ENCODE measurements at places on chromosomes 16 and 17. TPM values are rescaled to one million over a fixed set of nuclear protein-coding genes. Genes with fewer than 3 reads are reported as not detected.

DNA sequence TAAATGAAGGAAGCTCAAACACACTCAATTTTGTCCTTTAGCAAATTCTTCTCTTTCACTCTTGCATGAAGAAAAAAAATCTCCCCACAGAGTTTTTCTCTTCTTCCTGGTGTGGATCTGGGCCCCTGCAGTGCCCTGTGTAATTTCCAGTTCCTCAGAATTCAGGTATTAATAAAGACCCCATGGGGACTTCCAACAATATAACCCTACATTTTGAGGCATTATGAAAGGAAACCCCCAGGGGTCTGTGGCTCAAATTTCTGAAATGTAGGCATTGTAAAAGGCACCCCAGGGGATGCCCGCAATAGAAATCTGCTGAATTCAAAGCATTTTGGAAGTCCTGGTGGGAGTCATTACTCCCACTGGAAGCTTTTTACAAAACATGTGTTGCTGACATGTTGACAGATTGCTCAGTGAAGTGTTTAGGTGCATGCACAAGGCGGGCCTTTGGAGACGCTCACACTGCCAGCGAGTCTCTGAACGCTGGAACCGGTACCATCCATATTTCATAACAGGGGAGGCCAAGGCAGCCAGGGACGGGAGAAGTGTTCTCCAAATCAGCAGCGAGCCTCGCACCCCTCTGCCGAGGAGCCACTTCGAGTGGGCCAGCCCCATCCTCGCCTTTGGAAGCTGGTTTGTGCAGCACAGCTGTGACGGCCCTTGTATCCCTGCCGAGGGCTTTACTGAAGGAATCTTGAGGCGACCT, 154.0 kb downstream of the ZNF423 start:
- H3K27ac ChIP-seq: no peak overlapping the region
- H3K36me3 ChIP-seq: no peaks in the 10 kb centered on the region
- DNase-seq: no peak
- peaks cover 18% of the 10 kb centered on the region for H3K27me3 ChIP-seq
- H3K4me3 ChIP-seq: no peak overlapping the region

DNA sequence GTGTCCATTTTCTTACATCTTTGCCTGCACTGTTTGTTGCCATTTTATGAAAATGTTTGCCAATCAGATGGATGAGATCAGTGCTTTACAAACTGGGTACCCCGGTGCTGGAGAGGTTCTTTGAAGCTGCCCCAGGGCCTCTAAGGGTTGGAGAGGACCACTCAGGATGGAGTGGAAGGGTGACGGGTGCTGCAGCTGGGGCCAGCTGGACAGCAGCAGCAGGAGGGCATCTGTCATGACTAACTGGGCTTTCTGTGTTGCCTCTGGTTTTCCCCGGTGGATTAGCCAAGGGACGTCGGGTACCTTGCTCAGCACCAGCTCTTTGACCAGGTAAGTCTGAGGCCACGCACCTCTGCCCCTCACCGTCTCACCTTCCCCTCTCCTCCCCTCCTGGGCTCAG, 12.3 kb downstream of the KDM8 start:
- H3K4me3 ChIP-seq: no peak overlapping the region
- H3K4me1 ChIP-seq: peaks cover 7% of the 10 kb centered on the region
- H3K36me3 ChIP-seq: peaks cover 34% of the 10 kb centered on the region

- H3K4me3 ChIP-seq: peak within 1 kb of the TSS; percentile 83
- peaks cover 17% of the 10 kb centered on the region for H3K4me1 ChIP-seq
- no peaks in the 10 kb centered on the region for H3K27me3 ChIP-seq
- peaks cover 22% of the 10 kb centered on the region for H3K36me3 ChIP-seq
- DNase-seq: peak; percentile 97
These were observed at the start of gene NLE1 for GRCh38 chr17:35141681-35142466. TSS of gene NLE1 (minus strand) at chr17:35142303. CDS start at chr17:35142275, 28 bp downstream.

MYH1 gene
- total RNA-seq: not detected

DNA sequence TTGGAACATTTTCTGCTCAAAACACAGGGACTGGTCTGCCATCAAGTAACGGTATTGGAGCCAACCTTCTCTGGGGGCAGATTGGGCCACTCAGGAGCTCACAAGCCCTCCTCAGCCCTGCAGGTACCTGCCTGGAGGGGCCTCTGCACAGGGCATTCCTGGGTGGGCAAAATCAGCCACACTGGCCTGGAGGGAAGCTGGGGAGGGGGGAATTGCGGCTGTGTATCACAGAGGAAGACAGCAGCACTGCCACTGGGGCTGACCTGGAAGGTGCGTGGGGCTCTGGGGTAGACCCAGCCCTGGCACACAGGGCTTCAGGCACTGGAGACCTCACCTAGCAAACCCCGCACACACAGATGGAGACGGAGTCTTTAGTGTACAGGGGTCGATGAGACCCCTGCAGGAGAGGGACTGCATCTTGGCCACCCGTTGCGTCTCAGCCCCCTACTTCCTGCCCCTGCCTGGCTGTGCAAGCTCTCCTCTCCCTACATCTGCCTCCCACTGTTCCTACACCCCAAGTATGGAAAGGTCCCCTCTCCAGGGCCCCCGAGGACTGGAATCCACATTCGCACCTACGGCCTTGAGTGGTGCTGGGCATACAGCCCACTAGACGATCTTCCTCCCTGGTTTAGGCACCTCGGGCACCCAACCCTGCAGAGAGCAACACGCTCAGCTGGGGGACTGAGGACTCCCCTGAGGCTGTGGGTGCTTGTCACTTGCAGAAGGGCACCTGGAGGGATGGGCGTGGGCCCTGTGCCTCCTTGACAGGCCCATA, 7.1 kb upstream of the SRRM2 start:
- H3K4me3 ChIP-seq: no peak overlapping the region
- peaks cover 7% of the 10 kb centered on the region for H3K4me1 ChIP-seq
- no peak overlapping the region for H3K27ac ChIP-seq
- DNase-seq: no peak
- H3K27me3 ChIP-seq: no peaks in the 10 kb centered on the region
- H3K36me3 ChIP-seq: peaks cover 4% of the 10 kb centered on the region

DNA sequence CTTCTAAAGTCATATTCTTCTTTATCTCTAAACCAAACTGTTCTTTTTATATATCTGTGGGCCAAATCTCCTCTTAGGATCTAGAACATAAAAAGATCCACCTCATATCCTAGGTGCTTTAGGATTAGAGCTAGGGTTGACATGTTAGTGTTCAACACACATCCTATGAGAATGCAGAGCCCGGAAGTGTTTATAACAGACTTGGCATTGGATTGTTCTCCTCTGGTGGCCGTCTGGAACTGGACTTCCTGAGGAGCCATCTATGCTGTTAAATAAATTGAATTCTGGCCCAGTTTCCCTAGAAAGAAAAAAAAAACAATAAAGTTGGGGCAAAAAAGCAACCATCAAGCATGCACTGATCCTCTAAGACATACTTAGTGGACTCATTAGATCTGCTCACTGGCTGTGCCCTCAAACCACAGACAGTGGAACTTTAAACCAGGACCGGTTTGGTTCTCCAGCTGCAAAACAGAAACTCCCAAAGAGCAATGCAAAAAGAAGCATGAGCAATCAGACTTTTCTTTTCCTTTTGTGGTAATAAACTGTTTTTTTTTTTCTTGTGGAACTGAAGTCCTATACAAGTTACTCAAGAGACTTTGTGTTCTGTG, 182.5 kb downstream of the ZNF18 start:
- no peaks in the 10 kb centered on the region for H3K36me3 ChIP-seq
- H3K27ac ChIP-seq: no peak overlapping the region
- H3K4me1 ChIP-seq: no peaks in the 10 kb centered on the region

DNA sequence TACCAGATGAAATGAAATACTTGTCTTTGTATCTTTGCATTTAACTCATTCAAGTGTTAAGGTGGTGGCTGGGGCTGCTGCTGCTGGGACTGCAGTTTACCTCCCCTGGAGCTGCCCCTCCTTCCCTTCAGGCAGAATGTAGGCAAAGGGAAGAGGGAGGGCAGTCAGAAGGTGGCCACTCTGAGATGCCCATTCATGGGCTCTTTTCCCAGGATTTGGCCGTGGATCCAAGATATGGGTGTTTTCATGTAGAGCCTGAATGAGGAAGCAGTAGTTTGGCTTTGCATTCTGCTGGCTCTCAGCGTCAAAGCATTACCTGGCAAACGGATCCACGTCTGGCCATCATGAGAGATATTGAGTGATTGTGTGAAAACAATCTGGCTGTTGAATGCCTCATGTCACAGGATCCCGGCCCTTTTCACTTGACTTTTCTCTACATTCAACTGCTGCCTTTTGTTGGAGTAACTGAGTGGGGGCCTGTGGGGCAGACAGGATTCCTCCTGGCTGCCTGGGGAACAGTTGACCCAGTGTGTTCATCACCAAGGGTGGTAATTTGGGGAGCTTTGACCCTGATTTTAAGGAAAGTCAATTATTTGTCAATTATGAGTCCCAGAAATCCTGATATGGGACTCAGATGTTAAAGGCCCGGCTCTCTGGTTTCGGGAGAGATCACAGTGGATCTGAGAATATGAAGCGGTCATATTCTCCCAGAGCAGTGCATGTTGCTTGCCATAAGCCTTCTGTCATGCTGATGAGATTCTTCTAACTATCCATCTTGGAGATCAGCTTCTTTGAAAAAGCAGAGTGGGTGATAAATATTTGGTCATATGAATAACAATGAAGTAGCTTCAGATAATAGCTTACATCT, 236.8 kb downstream of the IRX3 start:
- no peak overlapping the region for H3K4me3 ChIP-seq
- H3K27me3 ChIP-seq: no peaks in the 10 kb centered on the region
- DNase-seq: no peak
- no peaks in the 10 kb centered on the region for H3K36me3 ChIP-seq
- no peaks in the 10 kb centered on the region for H3K4me1 ChIP-seq
- H3K27ac ChIP-seq: no peak overlapping the region

DNA sequence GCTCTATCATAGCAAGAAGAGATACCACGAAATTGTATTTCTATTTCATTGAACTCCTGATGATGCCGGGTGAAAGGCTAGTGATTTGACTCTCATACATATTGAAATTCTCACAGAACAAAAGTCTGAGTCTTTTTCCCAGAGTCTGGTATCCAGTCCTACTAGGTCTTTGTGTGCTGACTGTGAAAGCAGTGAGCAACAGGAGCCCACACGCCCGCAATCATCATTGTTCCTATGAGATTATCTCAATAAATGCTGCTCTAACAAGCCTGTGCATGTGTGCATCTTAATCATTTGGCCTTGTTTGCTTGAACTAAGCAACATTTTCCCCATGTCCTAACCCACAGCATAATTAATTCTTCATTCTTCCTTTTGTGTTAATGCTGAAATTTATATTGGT, 1466.0 kb downstream of the CDH11 start:
- no peak for DNase-seq
- no peak overlapping the region for H3K27ac ChIP-seq
- no peaks in the 10 kb centered on the region for H3K27me3 ChIP-seq

DNA sequence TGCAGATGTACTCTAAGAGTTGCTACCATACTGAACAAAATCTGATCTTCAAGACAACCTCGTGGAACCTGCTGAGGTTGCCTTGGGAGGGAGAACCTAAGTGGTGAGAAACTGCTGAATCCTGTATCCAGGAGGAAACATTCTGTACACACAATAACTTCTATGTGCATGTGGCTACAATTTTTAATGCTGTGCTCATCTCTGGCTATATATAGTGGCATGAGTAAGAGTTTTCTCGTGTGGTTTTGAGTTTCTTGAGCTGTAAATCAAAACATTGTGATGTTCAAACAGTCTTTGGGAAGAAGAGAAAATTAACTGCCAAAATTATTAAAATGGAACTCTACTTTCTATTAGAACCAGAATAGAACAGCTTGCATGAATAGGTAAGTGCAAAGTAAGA, 206.8 kb downstream of the CA10 start:
- H3K4me1 ChIP-seq: no peaks in the 10 kb centered on the region
- no peak for DNase-seq
- no peaks in the 10 kb centered on the region for H3K27me3 ChIP-seq

MT3 gene
- 5.9 TPM for total RNA-seq

CEP295NL gene
- 0.56 TPM for total RNA-seq

DNA sequence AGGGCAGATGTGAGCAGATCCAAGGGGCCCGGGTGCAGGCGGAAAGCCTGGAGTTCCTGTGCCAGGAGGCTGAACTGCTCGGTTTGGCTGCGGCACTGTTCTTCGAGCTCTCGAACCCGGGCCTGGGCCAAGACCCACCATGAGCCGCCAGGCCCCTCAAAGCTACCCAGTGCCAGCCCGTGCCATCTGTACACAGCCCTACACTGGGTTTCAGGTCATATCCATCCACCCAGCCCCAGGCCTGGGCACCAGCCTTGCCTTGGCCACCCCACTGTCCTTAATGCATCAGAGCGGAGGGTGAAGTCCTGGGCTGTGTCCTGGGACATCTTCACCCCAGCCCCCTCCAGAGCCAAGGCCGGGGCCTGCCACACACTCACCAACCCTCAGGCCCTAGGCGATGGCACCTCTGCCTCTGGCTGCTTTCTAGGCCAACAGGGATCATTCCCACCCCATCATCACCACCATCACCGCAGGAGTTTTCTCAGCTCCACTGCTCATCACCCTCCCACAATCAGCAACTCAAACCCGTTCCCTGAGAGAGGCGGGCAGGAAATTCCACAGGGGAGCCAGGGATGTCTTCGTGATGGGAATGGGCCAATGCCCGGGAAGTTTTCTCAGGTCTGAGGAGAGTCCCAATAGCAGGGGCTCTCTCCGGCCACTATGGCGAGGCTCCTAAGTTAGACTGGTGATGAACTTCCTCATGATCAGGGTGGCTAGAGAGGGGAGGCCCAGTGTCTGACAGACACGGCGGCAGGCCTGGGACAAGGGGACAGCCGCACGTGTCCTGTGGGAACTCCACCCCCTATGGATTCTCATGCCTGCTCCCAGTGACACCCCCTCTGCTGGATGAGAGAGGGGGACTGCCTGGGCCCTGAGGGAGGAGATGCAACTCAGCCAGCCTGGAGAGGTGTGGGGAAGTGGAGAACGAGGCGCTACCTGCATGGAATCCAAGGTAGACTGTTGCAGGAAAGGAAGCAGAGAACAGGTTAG, 9.1 kb downstream of the TSPOAP1 start:
- H3K4me3 ChIP-seq: no peak overlapping the region
- no peak for DNase-seq
- H3K27me3 ChIP-seq: no peaks in the 10 kb centered on the region
- no peak overlapping the region for H3K27ac ChIP-seq

CIITA gene
- total RNA-seq: 6.4 TPM

GPR139 gene
- not detected for total RNA-seq

DNA sequence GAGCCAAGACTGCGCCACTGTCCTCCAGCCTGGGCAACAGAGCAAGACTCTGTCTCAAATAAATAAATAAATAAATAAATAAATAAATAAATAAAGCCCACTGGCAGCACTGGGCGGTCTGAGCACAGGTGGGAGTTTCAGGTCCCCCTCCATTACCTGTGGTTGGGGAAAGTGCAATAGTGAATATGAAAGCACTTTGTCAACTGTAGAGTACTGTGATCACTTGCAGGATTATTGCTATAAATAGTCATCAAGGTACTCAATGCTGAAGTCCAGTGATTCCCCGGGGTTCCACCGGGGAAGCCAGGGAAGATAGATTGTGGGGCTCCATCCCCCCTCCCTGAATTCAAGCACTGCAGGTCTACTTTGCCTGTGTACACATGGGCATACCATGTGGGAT, 42.7 kb upstream of the CPNE2 start:
- no peak for DNase-seq
- H3K27ac ChIP-seq: peak overlapping the region; percentile 80
- H3K36me3 ChIP-seq: peaks cover 62% of the 10 kb centered on the region
- no peak overlapping the region for H3K4me3 ChIP-seq
- peaks cover 25% of the 10 kb centered on the region for H3K4me1 ChIP-seq
- no peaks in the 10 kb centered on the region for H3K27me3 ChIP-seq

Data from activated CD4-positive, alpha-beta T cell treated with anti-CD3 and anti-CD28 coated beads, Interleukin-2, amount 10 ng/mL, durations not matched to agents 24 days and 14 days (primary cell).